ENCODE measurements at places on chromosomes 3 and 15.

DNA sequence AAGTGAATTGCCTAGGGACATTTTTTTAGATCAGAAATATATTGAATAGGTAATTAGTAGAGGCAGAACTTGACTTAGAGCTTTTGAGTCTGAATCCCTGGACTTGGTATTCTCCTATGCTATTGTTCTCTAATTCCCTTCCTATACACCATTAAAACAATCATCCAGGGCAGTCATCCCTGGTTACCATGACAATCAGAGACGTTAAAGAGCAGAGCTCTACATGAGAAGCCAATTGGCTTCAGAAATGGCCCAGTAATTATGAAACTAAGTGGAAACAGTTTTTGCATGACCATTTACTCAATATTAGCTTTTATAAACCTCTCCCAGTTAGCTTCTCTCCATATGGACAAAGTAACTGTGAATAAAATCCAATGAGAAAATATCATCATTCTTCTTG, 182.1 kb upstream of the TP63 start:
- no peak for DNase-seq

GRCh38 chr3:133301194-133301593, 98.7 kb upstream of the BFSP2 start:
- DNase-seq, result no peak

GRCh38 chr3:15265655-15266509, 59.8 kb downstream of the CAPN7 start:
- no peak for DNase-seq

DNA sequence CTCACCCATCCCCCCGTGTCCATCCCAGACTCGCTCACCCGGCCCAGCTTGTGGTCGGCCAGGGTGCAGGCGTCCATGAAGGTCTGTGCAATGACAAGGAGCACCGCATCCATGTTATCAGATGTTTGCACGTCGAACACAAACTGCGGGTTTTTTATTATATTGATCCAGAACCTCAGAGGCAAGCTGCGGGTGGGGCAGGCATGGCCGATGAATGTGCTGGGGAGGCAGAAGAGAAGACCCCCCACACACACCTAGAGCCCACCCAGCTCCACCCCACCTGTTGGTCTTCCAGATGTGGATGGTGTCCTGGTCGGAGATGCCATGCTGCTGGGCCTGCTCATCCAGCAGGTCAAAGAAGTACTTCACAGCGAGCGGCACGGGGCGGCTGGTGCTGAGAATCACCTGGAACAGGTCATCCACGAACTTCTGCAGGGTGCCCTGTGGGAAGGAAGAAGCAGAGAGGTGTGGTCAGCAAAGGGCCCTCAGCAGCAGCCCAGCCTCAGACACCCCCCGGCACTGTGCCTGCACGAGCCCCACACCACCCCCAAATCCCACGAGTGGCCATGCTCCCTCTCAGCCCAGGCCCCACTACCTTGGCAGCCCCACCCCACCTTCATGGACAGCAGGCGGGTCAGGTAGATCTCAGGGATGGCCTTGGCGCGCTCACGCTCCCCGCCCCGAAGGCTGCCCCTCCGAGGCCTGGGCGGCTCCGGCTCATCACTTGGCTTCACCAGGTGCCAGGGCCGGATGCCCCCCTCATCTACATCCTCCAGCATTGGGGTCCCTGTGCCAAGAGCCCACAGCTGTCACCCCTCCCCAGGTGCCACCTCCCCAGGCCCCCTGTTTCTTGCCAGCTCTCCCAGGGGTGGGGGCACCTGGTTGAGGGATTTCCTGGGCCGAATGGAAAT, 20.3 kb downstream of the PLXNB1 start:
- DNase-seq, result no peak

DNA sequence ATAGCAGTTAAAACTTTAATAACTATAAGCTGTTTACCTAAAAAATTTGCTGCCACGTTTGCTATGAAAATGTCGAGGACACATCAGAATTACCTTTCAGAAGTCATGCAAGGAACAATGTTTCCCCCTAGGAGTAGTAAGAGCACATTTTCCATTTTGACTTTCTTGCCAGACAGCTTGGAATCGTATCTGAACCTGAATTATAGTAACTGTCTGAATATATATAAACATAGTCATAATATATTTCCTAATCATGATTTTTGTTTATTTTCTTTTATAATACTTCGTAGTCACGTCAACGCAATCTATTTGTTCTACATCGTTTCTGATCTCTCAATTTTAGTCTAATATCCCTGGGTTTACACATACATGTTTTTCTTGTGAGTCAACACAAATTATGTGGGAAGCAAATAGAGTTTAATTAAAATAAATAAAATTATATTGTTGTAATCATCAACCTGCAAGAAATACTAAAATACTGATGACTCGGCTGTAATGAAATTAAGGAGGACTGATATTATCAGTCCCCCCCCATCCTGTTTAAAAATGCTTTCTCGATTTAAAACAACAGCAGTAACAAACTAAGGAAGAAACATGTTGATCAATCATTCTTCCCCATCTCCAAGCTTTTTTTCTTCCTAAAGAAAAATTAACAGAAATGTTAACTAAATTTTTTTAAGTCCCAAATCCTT, 78.4 kb downstream of the MME start:
- DNase-seq, result no peak

GRCh38 chr3:121958801-121959200, 63.2 kb downstream of the ILDR1 start:
- no peak for DNase-seq

Measured in left renal cortex interstitium (tissue), 4 donors.